ENCODE measurements at places on chromosomes 7 and 10. TPM values are rescaled to one million over a fixed set of nuclear protein-coding genes. Genes with fewer than 3 reads are reported as not detected.

VPS50 gene
- total RNA-seq = 25.9 TPM

STAG3 gene
- total RNA-seq = 2.4 TPM

SPDYE18 gene
- 0.93 TPM for total RNA-seq

TMEM176B gene
- 8.9 TPM for total RNA-seq

CAV2 gene
- total RNA-seq = 9.4 TPM

HYAL4 gene
- total RNA-seq = not detected

GRID2IP gene
- 2.5 TPM for total RNA-seq

WEE2 gene
- total RNA-seq = 0.16 TPM

SPDYE8 gene
- total RNA-seq = 0.22 TPM

CLRN3 gene
- total RNA-seq = 2.7 TPM

PNLIPRP3 gene
- total RNA-seq = not detected

ADAM12 gene
- total RNA-seq = 1.8 TPM

YAE1 gene
- total RNA-seq = 33.4 TPM

GIMAP6 gene
- not detected for total RNA-seq

PARP12 gene
- total RNA-seq = 3.4 TPM

VWDE gene
- total RNA-seq = 5.8 TPM

ZNF425 gene
- total RNA-seq = 8.0 TPM

PON1 gene
- total RNA-seq = 2.3 TPM

DOCK1 gene
- total RNA-seq = 81.2 TPM

DGKB gene
- total RNA-seq = 0.74 TPM

PRTFDC1 gene
- total RNA-seq = 35.4 TPM

PLXDC2 gene
- 38.5 TPM for total RNA-seq

DRGX gene
- total RNA-seq = not detected

TBX20 gene
- not detected for total RNA-seq

NPFFR1 gene
- not detected for total RNA-seq

ZNF746 gene
- total RNA-seq = 26.7 TPM

DKK1 gene
- total RNA-seq = 2.5 TPM

CBX3 gene
- total RNA-seq = 222 TPM

MLXIPL gene
- total RNA-seq = 48.6 TPM
